ENCODE measurements at places on chromosomes 13 and 19.

GRCh38 chr13:79660361-79660760 lies 179.4 kb downstream of the NDFIP2 start:
- DNase-seq = no peak

DNA sequence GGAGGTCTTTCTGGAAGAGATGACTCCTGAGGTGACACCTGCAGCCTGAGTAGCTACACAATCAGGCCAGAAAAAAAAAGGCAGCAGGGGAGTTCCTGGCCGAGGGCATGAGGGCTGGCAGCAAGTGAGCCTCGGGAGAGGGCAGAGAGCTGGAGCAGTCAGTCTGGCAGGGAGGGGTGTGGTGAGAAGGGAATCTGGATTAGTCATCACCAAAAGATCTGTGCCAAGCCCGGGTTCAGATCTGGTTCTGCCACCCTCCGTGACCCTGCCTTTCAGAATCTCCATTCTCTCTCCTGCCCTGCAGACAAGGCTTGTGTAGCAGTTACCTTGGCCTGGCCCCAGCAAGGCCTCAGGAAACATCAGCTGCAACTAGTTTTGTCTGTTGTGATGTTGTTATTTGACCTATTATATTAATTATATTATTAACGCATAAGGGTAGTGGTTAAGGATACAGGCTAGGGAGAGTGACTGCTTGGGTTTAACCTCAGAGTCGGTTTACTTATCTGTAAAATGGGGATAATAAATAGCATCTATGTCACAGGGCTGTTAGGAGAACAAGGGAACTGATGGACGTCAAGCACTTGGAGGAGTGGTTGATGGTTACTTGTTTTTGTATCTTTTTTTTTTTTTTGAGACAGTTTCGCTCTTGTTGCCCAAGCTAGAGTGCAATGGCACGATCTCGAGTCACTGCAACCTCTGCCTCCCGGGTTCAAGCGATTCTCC lies 2.7 kb upstream of the CAPNS1 start:
- peak; percentile 70 for DNase-seq

DNA sequence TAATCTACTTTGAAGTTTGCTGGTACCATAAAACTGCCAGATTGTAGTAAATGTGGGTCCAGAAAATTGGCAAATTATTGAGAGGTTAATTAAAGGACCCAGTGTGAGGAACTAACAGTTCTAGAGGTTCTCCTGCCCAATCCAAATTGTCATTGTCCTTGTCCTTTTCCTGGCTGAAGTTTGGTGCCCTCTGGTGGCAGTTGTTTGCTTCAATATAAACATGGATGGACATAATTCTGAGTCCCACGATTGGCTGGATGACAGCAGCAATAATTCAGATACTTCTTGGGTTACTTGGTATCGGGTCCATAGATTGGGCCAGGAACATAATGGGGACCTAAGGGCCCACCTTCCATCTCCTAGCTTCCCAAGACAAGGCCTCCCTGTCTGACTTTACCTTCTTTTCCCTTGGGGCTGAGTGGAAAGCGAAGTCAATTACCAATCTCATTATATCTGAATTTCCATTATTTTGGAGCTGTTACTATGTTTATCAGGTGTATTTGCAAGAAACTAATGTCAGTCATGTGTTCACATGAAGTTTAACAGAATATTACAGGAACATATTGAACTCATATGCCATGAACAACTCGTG lies 33.8 kb upstream of the GARRE1 start:
- peak; percentile 85 for DNase-seq

DNA sequence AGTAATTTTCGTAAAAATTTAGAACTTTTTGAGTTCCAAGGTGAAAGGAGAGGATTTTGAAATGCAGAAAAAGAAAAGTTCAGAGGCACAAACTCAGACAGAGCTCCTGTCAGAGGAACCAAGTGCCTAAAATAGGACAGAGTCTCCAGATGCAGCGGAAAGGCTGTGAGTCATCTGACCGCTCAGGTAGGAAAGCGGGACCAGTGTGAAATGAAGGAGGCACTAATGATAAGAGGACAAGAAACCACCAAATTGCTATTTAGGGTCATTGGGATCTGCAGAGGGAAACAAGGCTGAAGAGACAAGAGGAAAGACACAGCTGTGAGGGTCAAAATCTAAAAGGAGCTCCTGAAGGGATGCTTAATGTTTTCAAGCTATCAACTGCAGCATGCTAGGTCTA lies 34.9 kb downstream of the IRS2 start:
- DNase-seq = no peak

DNA sequence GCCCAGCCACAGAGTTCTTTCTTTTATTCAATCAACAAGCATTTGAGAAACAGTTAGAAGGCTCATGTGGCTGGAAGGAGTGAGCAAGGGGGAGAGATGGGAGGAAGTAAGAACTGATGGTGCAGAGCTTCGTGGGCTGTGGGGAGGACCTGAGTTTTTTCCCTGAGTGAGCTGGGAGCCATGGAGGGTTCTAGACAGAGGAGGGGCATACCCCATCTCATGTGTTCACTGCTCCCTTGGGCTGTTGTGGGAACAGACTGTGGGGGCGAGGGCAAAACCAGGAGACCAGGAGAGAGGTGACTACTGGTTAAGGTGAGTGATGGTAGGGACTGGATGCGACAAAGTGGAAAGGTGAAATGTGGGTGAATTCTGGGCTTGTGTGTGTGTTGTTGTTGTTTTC lies 2.4 kb upstream of the PKN1 start:
- no peak for DNase-seq

- no peak for DNase-seq
Measured at GRCh38 chr13:76609643-76610042, 276.6 kb downstream of the KCTD12 start.

DNA sequence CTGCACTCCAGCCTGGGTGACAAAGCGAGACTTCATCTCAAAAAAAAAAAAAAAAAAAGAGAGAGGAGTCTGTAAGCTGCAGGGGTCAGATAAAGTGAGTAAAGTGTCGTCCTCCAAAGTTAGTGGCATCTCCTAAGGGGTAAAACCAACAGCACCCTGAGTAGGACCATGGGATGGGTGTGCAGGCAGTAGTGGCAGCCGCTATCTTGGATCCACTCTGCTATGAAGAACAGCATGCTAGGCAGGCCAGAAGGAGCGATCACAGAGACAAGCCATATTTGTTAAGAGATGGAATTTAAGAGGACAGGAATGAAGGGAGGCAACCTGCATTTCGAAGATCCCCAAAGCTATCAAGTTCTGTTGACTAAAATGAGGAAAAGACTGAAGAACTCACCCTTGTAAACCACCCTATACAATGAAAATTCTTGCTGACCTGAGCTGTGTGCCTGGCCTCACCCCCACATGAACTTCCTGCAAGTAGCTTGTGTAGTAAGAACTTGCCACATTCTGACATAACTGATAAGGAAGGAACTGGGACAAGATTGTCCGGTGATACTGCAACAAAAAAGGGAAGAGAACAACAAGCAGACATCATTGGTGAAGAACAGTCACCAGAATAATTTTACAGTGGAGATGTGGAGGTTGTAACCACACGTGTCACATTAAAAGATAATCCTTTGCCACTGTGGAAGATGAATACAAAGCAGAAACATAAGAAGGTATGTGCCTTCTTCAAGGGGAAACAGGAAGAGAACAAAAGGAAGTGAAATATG lies 16.2 kb downstream of the DPY19L3 start:
- no peak for DNase-seq

- no peak for DNase-seq
Measured at GRCh38 chr13:108917581-108917980, 288.2 kb downstream of the MYO16 start.

DNA sequence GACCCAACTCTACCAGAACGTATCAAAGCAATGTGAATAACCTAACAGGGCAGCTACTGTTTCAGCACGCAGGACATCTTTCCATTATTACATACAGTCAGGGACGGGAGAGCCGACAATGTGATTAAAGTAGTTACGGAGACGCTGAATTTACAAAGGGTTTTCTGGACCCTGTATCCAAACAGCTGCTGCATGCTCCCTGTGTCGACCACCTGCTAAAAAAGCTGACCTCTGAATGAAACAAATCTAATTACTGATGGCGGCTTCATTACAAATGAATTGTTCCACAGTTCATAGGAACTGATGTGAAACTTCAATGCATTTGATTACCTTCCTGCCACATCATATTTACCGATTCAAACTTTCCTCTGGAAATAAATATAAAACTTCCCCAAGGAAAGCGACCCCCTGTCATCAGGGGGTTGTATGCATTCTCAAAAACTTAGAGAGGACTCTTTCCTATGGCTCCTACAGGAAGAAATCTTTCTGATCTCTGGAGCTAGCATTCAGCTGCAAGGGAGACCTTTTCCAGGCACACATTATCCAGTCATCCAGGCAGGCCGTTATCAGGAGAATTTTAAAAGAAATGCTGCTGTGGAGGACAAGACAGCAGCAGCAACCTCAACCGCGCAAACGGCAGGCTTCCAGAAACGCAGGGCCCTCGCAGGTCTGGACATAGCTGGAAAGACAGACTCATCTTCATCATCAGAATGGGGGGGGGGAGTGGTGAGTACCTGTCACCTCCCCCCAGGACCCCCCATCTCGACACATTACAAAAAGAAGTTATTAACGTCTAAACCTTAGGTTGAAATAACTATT lies 3.1 kb downstream of the EFNB2 start:
- no peak for DNase-seq

GRCh38 chr19:41709951-41710645 lies 1.7 kb downstream of the CEACAM5 start:
- no peak for DNase-seq

DNA sequence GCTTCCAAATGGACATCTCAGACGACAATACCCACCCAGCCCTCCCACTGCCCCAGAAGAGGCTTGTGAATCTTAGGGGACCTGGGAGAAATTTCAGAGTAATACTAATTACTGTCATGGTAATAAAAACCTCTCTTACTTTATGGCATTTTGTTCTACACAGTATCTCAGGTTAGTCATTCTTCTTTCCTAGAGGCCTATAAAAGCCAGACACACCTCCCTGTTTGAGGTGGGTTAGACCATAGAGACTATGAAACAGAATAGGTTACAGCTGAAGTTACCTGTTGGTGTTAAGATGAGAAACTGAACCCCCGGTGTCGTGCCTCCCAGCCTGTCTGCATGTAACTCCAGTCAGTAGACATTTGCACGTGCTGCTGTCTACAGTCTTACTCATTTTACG lies 113.9 kb downstream of the SLC7A1 start:
- no peak for DNase-seq

DNA sequence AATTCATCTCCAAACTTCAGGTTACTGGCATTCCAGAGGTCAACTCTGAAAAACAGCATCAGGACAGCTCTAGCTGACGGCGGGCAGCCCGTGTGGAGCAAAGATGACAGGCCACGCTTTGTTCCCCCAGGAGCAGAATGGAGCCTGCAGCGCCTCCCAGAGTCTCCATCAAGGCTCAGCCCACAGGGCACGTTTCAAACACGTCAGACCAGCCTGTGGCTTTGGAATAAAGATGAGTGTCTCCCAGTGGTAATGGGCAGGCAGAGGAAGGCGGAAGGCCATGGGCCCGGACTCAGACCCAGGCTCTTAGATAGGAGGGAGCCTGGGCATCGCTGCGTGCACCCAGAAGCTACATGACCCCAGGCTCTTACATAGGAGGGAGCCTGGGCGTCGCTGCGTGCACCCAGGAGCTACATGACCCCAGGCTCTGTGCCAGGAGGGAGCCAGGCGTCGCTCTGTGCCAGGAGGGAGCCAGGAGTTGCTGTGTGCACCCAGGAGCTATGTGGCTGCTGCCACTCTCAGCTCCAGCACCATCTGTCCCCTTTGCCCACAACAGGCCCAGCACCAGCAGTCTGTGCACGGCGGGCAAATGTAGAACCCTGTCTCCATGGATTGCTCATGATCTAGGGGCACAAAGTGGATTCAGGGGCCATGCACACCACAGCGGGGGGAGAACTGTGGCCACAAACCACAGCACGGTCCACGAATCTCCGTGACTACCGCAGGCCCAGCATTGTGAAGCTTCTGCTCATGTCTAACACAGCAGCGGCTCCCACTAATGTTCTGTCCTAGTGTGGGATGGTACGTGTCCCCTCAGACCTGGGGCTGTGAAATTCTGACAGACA lies 47.8 kb upstream of the C13orf46 start:
- no peak for DNase-seq

GRCh38 chr19:54561840-54562239 lies 11.8 kb upstream of the LILRA2 start:
- DNase-seq = no peak

DNA sequence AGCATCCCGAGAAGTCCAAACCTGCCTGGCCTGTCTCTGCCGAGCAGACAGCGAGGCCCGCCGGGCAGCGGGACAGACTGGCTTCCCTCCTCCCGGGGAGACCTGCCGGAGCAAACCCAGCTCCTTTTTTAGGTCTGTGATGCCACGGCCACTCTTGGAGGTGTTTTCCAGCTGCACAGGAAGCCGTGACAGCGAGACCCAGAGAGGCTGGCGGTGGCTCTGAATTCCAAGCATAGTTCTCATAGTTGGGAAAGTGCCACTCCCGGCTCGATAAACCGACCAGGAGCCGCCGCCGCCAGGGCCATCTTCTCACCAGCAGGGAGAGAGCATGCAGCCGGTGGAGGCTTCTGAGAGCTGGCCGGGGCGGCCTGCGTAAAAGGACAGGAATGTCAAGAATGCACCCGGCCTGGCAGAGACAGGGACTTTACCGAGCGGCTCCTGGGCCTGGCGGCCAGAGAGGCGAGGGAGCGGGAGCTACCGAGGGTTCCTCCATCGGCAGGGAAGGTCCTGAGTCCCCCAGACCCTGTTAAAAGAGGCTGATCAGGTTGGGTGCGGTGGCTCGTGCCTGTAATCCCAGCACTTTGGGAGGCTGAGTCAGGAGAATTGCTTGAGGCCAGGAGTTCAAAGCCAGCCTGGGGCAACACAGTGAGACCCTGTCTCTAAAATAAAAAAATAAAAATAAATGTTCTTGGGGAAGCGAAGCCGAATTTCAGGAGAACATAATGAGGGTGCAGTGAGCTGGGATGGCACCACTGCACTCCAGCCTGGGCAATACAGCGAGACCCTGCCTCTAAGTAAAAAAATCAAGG lies 64.9 kb downstream of the GADD45B start:
- DNase-seq = no peak

- DNase-seq = no peak
Measured at GRCh38 chr13:69644447-69644846, 463.2 kb upstream of the ATXN8OS start.

DNA sequence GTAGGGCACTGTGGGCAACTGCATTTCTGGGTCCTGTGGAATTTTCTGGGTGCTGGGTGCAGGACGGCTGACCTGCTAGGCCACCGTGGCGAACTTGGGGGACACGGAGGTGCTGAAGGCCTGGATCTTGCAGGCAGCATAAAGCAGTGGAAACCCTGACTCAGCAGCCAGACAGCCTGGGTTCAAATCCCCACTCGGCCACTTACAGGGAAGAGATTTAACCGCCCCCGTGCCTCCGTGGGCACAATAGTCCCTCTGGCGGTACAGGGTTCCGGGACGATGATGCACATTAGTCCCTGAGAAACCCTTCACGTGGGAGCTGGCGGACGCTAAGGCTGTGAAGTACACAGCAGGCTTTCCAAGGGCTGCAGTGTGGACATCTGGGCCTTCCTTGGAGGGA lies 3.0 kb downstream of the FAM83E start:
- no peak for DNase-seq

GRCh38 chr19:13430790-13431582 lies 75.3 kb downstream of the CACNA1A start:
- peak; percentile 16 for DNase-seq

DNA sequence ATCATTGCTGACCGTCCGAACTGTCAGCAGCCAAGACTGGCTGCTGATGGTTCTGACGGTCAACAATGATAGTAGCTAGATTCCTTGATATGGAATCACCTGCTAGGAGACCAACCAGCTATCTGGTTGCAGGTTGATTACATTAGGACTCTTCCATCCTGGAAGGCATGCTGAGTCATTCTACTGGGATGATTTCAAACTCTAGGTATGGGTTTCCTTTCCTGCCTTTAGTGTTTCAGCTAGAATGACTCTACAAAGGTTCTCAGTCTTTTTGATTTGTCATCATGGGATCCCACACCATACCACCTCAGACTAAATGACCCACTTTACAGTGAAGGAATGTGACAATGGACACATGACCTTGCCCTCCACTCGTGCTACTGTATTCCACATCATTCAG lies 138.1 kb upstream of the KL start:
- no peak for DNase-seq

All from hematopoietic multipotent progenitor cell treated with erythropoietin and hydrocortisone succinate and interleukin-3 and kit ligand, for 17 days (in vitro differentiated cells).